ENCODE measurements at places on chromosomes 3 and 15.

GRCh38 chr15:66832664-66833063 is 130.6 kb downstream of the SMAD6 start:
- no peaks in the 10 kb centered on the region for H3K36me3 ChIP-seq
- no peak overlapping the region for H3K27ac ChIP-seq
- no peak for DNase-seq
- H3K4me1 ChIP-seq: no peaks in the 10 kb centered on the region

DNA sequence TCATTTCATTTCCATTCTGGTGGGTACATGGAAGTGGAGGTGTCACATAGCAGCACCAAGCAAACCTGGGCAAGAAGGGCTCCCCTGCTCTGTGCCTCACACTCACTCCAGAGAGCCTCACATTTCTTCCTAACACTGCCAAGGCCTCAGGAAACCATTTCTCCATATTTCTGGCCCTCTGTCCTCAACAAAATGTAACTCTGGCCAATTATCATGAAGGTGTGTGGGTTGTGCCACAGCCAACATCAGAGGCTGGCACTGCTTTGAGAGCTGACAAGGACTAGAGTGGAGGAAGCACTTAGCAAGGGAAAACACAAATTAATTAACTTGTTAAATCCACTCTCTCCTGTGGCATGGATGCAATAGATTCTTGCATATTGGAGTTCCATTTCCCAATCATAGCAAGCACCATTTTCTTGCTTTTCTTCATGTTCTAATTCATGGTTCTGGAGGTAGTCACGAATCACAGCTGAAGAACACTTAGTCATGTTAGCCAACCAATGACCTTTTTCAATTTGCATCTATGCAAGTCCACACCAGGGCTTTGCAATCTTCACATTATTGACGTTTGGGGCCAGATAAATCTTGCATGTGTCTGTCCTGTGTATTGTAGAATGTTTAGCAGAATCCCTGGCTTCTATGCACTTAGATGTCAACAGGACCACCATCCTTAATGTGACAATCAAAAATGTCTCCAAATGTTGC is 241.1 kb downstream of the PLCL2 start:
- DNase-seq: no peak
- no peak overlapping the region for H3K4me3 ChIP-seq
- H3K36me3 ChIP-seq: no peaks in the 10 kb centered on the region
- no peaks in the 10 kb centered on the region for H3K27me3 ChIP-seq
- H3K27ac ChIP-seq: no peak overlapping the region

DNA sequence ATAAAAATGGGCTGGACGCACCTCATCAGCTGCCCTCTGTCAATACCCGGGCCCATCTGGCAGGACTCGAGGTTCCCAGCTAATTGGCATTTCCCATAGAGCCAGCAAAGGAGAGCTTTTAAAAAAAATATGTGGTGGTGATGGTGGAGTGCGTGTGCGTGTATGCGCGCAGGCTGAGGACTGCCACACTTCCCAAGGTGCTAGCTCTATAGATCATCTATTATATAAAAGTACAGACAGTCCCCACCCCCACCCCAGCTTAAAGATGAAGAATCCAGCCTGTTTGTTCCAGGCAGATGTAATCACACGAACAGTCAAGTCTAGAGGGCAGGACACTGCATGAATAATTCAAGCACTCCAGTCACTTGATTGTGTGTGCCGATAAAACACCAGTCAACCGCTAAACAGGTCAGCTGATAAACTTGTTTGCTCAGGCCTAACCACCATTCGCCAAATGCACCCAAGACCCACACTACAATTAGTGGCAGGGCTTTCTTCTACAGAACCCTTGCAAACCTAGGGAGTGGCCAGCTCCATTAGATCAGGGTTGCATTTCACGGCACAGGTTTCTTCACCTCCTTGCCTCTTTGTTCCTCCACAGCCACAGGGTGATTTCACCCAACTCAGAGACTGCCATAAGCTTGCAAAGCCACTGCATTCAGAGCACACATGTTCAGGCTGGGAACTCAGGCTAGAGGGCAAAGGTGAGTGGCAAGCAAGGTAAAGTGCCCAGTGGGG is 5.8 kb downstream of the TLE3 start:
- H3K4me3 ChIP-seq: no peak overlapping the region
- H3K27me3 ChIP-seq: no peaks in the 10 kb centered on the region
- peaks cover 68% of the 10 kb centered on the region for H3K4me1 ChIP-seq
- H3K27ac ChIP-seq: no peak overlapping the region
- H3K36me3 ChIP-seq: peaks cover 19% of the 10 kb centered on the region
- peak; percentile 67 for DNase-seq

- no peak overlapping the region for H3K27ac ChIP-seq
- H3K27me3 ChIP-seq: no peaks in the 10 kb centered on the region
- no peaks in the 10 kb centered on the region for H3K4me1 ChIP-seq
- H3K36me3 ChIP-seq: no peaks in the 10 kb centered on the region
- DNase-seq: no peak
These were observed 283.3 kb upstream of the TPRG1 start for GRCh38 chr3:188888321-188889053.

GRCh38 chr3:99407257-99407656 is 231.1 kb upstream of the COL8A1 start:
- H3K27ac ChIP-seq: no peak overlapping the region
- DNase-seq: no peak
- H3K4me1 ChIP-seq: no peaks in the 10 kb centered on the region
- H3K27me3 ChIP-seq: no peaks in the 10 kb centered on the region
- H3K36me3 ChIP-seq: no peaks in the 10 kb centered on the region
- no peak overlapping the region for H3K4me3 ChIP-seq

DNA sequence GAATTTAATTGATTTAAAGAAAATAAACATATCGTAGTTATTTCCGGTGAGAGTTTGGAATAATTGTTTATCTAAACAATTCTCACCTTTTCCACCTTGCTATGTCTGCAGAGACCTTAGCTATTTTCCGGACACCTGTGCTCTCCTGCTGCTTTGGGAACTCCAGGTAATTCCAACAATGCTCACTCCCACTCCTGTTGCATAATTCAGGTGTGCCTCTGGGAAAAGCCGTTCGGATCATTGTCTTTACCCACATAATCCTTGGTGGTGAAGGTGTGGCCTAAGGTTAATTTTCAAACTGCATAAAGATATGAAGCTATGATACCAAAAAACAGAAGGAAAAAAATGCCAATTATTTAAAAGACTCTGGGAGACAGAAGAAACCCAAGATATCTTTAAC is 59.4 kb downstream of the LDHAL6B start:
- no peak overlapping the region for H3K4me3 ChIP-seq
- H3K36me3 ChIP-seq: no peaks in the 10 kb centered on the region
- H3K27ac ChIP-seq: no peak overlapping the region
- H3K27me3 ChIP-seq: no peaks in the 10 kb centered on the region
- no peak for DNase-seq
- H3K4me1 ChIP-seq: no peaks in the 10 kb centered on the region

DNA sequence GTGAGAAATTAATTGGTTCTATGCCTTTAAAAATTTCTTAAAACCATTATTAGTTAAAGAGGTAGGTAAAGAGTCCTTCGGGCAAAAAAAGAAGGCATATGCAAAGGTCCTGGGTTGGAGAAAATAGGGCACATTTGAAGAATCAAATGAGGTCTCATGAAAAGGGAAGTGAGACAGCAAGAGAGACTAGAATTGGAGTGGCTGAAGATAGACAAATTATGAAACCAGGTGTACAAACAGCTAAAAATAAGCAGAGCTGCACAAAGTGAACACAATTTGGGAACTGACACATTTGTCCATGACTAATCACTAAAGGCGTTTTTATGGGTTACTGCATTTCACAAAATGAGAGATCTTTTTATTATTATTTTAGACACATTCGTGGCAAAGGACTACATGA is 581.2 kb downstream of the PYDC2 start:
- DNase-seq: no peak
- H3K36me3 ChIP-seq: no peaks in the 10 kb centered on the region
- H3K27me3 ChIP-seq: no peaks in the 10 kb centered on the region

DNA sequence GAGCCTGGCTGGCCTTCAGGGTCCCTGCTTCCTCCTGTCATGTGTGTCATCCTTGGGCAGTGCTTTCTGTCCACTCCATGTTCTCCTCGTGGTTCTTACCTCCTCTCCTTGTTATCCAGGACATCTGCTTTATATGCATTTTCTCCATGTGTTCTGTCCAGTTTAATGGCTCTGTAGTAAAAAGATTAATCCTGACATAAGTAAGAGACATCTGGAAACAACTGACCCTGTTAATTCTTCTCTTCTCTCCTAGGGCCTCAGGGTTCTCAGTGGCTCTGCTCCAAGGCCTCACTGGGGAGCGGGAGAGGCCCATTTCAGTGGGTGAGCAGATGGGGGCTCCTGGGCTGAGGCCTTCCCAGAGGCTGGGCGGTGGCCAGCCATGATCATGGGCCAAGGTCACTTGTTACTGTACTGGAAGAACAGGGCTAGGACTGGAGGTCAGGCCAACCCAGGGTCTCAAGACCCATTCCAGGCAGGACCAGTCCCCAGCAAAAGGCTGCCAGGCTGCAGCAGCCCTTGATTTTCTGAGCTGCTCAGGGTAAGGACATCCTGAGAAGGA is 20.2 kb upstream of the CDCP1 start:
- H3K27ac ChIP-seq: peak overlapping the region; percentile 84
- H3K27me3 ChIP-seq: no peaks in the 10 kb centered on the region
- no peak overlapping the region for H3K4me3 ChIP-seq
- no peak for DNase-seq
- peaks cover 26% of the 10 kb centered on the region for H3K4me1 ChIP-seq

GRCh38 chr3:116671151-116671550 is 38.4 kb upstream of the TUSC7 start:
- H3K36me3 ChIP-seq: no peaks in the 10 kb centered on the region
- no peak overlapping the region for H3K4me3 ChIP-seq
- no peaks in the 10 kb centered on the region for H3K4me1 ChIP-seq
- no peaks in the 10 kb centered on the region for H3K27me3 ChIP-seq
- H3K27ac ChIP-seq: no peak overlapping the region
- DNase-seq: no peak

GRCh38 chr3:172550347-172550943 is 27.2 kb upstream of the TNFSF10 start:
- H3K27ac ChIP-seq: no peak overlapping the region
- DNase-seq: no peak
- no peak overlapping the region for H3K4me3 ChIP-seq
- H3K27me3 ChIP-seq: no peaks in the 10 kb centered on the region
- H3K4me1 ChIP-seq: peaks cover 21% of the 10 kb centered on the region
- H3K36me3 ChIP-seq: no peaks in the 10 kb centered on the region

GRCh38 chr3:192339214-192339613 is 388.1 kb downstream of the FGF12 start:
- DNase-seq: no peak
- no peaks in the 10 kb centered on the region for H3K4me1 ChIP-seq
- no peak overlapping the region for H3K27ac ChIP-seq
- H3K27me3 ChIP-seq: no peaks in the 10 kb centered on the region
- no peak overlapping the region for H3K4me3 ChIP-seq

DNA sequence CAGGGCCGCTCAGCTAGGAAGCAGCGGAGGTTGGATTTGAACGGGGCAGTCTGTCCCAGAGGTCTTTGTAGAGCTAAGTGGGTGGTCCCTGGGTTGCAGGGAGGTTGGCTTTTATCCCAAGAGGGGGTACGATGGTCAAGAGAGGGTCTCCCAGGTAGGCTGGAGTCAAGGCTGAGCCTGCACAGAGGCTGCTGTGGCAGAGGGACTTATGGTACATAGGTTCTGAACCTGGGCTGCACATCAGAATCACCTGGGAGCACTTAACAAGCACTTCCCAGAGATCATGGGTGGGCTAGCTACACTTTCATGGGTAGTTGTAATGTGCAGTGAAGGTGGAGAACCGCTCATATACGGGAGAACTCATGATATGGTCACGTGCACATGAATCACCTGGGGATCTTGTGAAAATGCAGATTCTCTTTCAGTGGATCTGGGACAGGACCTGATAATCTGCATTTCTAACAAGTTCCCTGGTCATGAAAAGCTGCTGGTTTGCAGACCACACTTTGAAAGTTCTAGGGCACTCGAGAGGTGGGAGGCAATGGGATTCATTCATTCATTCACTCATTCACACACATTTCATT is 2.9 kb upstream of the RASGRF1 start:
- DNase-seq: no peak
- no peak overlapping the region for H3K27ac ChIP-seq
- H3K36me3 ChIP-seq: no peaks in the 10 kb centered on the region
- H3K4me3 ChIP-seq: no peak overlapping the region
- H3K27me3 ChIP-seq: peaks cover 77% of the 10 kb centered on the region

GRCh38 chr15:34085746-34086145 is 15.9 kb downstream of the EMC7 start:
- H3K36me3 ChIP-seq: peaks cover 15% of the 10 kb centered on the region
- no peaks in the 10 kb centered on the region for H3K27me3 ChIP-seq
- no peak overlapping the region for H3K27ac ChIP-seq
- H3K4me3 ChIP-seq: no peak overlapping the region
- no peaks in the 10 kb centered on the region for H3K4me1 ChIP-seq
- no peak for DNase-seq

Data from common myeloid progenitor, CD34-positive (primary cell).